Epithelial cell of esophagus (primary cell): ENCODE measurements at places on chromosomes 7 and 10.

- no peak for DNase-seq
Measured at GRCh38 chr7:46557781-46558180, 636.7 kb upstream of the IGFBP3 start.

DNA sequence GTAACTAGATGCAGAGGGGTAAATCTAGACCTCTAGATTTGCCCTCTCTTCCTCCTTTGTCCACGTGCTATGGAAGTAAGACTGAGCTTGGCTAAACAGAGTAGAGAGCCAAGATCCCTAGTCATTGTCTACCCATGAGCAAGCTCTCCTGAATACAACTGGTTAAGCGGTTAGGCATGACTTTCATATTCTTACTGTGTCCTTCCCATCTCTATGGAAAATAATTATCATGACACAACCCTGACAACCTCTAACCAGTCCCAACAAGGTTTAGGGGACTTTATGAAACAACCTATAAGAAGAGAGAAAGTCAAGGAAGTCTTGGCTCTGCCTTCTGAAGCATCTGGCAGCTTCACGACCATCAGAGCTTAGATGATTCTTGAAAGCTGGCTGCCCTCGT, 7.8 kb upstream of the LAMB4 start:
- DNase-seq: no peak

DNA sequence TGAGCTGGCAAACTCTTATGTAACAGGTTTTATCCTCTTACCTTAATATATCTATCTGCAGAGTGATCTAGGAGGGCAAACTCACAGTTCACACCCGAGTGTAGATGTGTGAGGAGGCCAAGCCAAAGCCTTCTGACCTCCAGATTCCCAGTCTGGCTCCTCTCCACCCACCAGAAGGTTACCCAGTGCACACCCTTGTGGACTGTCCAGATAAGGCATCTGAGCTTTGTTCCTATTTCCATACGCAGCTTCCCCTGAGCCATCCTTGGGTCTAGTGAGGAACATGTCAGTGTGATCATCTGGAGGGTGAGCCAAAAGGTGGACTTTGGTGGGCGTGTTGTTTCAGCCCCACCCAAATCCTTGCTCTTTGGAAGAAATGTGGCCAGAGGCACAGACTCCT, 203.0 kb upstream of the MEOX2 start:
- DNase-seq: peak; percentile 14

DNA sequence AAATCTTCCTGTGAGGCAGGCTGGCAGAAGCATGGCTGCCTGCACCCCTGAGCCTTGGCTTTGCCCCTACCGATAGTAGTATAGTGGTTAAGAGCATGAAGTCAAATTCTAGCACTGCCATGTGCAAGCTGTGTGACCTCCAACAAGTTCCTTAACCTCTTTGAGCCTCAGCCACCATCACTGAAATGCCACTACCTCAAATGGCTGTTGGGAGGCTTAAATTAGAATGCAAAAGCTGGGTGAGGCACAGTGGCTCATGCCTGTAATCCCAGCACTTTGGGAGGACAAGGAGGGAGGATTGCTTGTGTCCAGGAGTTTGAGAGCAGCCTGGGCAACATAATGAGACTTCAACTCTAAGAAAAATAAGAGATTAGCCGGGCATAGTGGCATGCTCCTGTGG, 8.4 kb downstream of the SFRP5 start:
- DNase-seq: no peak

- DNase-seq: no peak
Measured at GRCh38 chr10:131679926-131680325, 220.9 kb upstream of the PPP2R2D start.

DNA sequence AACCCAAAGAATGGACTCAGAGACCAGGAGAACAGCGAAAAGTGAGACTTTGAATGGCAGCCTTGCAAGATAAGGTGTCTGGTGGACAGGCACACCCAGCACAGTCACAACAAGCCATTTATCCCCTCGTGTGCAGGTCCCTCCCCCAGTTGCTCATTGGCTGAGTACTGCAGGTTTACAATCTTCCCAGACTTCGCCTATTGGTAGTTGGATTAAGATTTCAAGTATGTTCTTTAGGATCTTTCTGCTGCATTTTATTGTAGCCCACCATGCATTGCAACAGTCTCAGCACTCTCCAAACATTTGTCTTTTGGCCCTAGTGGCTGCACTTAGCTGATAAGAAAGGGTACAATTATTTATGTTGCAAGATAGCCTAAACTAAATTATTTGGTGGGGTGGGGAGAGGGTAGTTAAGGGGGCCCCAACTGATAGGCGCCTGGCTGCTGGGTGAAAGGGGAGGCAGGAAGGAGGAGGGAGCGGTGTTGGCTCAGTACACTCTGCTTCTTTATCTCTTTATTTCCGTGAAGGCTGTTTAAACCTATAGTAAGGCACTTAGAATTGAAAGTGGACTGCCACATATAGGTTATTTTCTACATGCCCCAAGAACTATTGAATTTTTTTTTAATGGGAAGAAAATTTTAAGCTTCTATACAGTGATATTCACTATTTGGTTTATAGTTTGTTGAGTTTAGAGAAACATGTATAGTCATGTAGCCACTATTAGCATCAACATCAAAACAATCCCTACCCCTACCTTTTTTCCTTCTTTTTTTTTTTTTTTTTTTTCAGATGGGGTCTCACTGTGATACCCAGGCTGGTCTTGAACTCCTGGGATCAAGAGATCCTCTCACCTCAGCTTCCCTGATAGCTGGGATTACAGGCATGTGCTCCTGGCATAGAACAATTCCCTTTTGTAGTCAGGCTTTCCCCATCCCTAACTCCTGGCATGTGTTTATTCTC, 54.2 kb downstream of the GUSB start:
- DNase-seq: no peak

DNA sequence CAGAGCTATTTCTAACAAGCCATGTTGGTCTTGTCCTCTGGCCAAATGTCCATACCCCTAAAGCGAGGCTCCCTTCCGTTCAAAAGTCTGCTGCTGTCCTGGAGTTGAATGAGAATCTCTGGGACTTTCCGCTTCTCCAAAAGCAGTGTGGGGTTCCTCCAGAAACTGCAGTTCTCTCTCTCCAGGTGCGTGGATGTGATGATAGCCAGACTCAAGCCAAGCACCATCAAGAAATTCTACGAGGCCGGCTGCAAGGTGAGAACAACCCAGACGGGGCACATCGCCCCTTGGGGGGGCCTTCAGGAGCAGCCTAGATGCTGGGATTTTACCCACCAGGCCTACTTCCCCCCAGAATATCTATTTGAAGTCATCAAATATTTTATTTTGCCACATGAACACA, 26.5 kb downstream of the BTBD16 start:
- no peak for DNase-seq

DNA sequence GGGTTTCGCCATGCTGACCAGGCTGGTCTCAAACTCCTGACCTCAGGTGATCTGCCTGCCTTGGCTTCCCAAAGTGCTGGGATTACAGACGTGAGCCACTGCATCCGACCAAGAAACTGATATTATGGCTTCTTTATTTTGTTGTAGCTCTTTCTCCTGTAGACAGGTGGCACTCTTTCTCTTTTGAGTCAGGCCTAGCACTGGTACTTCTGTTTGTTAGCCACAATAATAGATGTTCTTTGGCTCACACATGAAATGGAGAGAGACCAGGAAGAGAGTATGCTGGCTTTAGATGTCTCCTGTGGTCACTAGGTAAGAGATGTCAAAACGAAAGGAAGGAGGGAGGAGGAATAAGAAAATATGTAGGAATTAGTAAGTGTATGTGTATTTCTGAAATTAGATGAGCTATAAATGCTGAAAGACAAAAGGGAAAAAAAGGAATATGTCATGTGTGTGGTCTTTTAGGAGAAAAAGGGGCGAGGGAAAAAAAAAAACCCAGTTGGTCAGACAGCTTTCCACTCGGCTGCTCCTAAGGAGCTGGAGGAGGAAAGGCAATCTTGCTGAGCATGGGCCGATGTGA, 78.7 kb downstream of the CLEC2L start:
- peak; percentile 34 for DNase-seq

- no peak for DNase-seq
Measured at GRCh38 chr7:27802999-27803398, 63.0 kb downstream of the TAX1BP1 start.

DNA sequence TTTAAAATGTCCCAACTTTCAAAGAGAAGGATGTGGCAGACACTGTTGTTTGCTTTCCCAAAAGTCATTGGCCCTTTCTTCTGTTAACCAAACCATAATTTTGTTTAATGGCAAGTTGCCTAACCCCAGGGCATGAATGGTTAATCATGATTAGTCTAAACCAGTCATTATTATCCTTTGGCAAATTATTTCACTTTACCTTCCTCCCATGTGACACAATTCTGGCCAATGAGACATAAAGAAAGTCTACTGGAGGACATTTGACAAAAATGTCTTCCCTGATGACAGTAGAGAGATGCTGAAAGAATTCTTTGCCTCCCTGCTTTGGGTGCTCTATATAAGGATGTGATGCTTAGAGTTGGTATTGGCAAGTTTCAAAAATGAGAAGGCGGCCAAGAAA, 101.9 kb downstream of the PODXL start:
- no peak for DNase-seq

- DNase-seq: peak; percentile 32
Measured at GRCh38 chr10:30092151-30092790, 32.9 kb upstream of the JCAD start.

- no peak for DNase-seq
Measured at GRCh38 chr7:149815121-149815520, 23.1 kb upstream of the ZNF862 start.

DNA sequence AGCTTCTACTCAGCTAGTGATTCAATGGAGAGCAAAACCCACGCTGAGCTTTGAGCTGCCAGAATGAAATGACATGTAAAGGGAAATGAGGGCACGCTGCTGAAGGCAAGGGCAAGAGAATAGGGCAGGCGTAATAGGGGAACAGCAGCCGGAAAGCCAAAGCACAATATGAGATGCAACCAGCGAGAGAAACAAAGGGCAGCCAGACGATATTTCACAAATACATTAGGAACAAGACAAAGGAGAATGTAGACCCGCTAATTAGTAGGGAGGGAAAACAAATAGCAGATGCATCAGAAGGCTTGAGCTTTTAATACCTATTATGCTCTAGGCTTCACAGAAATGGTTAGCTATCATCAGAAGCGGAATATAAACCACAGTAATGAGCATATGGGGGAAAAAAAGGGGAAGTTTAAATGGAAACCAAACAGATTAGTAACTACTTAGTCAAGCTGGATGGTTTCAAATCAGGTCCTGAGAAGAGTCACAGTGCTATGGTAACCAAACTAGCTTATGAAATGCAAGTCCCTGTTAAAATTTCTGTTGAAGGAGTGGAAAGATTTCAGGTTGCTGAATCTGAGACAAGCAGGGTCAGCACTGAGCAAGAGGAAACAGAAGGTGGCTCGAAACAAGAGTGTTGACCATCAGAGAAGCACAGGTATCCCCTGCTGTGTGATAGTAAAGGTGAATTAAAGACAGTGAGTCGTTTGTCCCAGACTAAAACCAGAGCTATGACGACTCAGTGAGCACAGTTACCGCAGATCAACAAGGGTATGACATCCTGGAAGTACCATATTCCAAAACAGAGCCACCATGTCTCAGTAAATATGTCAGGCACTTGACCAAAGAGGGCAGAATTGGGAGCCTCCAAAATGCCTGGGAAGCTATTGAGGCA, 496.9 kb upstream of the CELF2 start:
- no peak for DNase-seq

DNA sequence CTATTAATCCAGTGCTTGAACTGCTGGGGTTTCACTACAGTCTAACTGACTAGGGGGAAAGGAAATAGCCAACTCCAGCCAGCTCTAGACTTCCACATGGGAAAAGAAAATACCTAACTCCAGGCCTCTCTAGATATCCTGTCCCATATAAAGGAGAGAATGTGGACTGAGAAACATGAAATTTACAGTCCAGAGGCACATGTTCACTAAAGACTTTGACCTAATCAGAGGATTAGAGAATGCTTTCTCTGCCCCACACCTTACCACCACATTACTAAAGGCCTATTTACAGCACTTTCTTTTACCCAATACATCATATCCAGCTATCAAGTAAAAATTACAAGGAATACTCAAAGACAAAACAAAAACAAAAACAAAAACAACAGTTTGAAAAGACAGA, 164.2 kb downstream of the PCLO start:
- DNase-seq: no peak

- DNase-seq: peak; percentile 33
Measured at GRCh38 chr7:143979359-143979758, 20.8 kb upstream of the OR6B1 start.

DNA sequence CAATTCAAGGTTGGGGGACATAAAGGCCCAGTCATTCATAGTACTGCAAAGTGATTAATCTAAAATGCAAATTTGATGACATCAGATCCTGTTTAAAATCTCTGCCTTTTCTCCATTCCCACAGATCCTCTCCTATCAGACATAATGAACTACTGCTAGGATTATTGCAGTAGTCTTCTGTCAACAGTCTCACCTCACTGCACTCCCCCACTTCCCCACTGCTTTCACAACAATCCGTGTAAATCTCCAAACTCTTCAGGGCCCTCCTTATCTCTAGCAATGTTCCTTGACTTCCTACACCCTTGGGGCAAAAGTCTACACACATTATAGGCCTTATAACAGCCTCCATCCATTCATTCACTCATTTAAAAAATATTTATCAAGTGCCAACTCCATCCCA, 112.4 kb downstream of the KBTBD2 start:
- no peak for DNase-seq

GRCh38 chr10:30782537-30783461, 153.2 kb upstream of the LYZL2 start:
- no peak for DNase-seq

DNA sequence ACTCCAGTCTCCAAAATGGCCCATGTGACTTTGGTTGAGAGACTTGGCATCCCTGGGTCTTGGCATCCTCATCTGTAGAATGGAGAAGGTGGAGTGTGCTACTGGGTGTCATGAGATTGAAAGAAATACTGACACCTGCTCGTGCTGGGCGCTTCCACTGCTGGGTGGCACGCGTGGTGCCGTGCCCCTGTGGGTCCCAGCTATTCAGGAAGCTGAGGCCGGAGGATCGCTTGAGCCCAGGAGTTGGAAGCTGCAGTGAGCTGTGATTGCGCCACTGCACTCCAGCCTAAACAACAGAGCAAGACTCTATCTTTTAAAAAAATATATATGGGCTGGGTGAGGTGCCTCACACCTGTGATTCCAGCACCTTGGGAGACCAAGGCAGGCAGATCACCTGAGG, 53.1 kb downstream of the NPTX2 start:
- no peak for DNase-seq

GRCh38 chr7:90892213-90892612, 296.1 kb downstream of the CDK14 start:
- DNase-seq: peak; percentile 18
